Breast epithelium (tissue), 4 donors: ENCODE measurements at places on chromosomes 6 and 20. TPM values are rescaled to one million over a fixed set of nuclear protein-coding genes. Genes with fewer than 3 reads are reported as not detected.
A peak's percentile ranks its signal among the peaks of the same experiment; 100 is the strongest.

The LRRC73 gene
- 0.33 TPM for total RNA-seq

The SCRT2 gene
- not detected for total RNA-seq

DNA sequence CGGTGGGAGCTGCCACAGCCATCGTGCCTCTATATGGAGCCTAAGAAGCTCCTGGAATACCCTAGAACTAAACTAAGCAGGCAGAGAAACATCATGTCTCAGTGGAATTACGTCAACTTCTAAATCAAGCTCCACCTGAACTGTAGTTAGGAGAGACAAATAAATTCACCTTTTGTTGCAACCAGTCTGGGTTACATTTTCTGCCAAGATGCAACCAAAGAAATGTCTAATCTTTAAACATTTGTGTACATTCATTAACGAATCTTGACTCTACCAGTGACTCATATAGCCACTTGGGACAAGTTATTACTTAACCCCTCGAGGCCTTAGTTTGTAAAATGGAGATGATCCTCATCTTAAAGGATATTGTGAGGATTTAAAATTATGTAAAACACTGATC is 8.9 kb downstream of the PTPRK start:
- no peaks in the 10 kb centered on the region for H3K27me3 ChIP-seq
- no peak for DNase-seq
- H3K36me3 ChIP-seq = no peaks in the 10 kb centered on the region
- H3K4me3 ChIP-seq = no peak overlapping the region
- peaks cover 5% of the 10 kb centered on the region for H3K4me1 ChIP-seq

The BTN1A1 gene
- not detected for total RNA-seq

DNA sequence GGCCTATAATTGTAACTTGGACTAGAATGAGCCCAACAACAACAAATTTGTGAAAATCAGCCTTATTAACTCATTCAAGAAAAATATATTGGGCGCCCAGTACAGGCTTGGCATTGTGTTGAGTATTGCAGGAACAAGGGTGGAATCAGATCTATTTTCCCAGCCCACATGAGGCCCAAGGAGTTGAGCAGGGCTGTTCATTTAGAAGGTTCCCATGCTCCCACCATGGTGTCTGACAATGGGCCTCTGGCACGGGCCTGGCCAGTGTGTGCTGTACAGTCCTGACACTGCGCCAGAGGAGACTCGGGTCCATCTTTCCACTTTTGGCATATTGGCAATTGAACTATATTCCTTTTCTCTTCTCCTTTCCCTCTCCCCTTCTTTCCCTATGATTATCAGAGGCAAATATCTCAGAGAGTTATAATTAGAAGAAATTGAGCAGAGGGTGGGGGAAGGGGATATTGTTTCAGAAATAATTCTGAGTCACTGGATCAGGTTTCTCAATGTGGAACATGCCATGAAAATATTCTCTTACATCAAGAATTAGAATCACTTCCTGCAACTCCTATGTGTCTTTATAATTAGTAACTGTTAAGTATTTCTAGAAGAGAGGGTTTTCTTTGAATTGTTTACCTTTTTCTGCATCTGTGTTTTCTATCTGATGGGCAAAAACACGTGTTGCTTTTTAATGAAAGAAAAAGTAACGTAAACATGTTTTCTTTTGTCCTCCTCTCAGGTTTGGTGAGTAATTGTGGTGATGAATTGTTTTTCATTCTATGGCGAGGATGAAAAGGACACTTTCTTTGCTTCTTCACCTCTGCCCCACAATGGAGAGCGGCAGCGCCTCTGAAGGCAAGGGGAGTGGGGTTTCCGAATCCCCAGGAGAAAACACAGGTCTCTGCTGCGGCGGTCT is 209.4 kb downstream of the FOXA2 start:
- no peak for DNase-seq
- H3K36me3 ChIP-seq = no peaks in the 10 kb centered on the region
- no peaks in the 10 kb centered on the region for H3K4me1 ChIP-seq
- peaks cover 5% of the 10 kb centered on the region for H3K27me3 ChIP-seq
- no peak overlapping the region for H3K27ac ChIP-seq

GRCh38 chr20:3729811-3730540 is 2.5 kb upstream of the HSPA12B start:
- no peak for DNase-seq
- H3K36me3 ChIP-seq = no peaks in the 10 kb centered on the region
- no peak overlapping the region for H3K4me3 ChIP-seq
- H3K27me3 ChIP-seq = peaks cover 9% of the 10 kb centered on the region
- no peaks in the 10 kb centered on the region for H3K4me1 ChIP-seq

- peak overlapping the region; percentile 11 for H3K4me3 ChIP-seq
- peaks cover 8% of the 10 kb centered on the region for H3K4me1 ChIP-seq
- peak overlapping the region; percentile 15 for H3K27ac ChIP-seq
- H3K36me3 ChIP-seq = no peaks in the 10 kb centered on the region
Measured at GRCh38 chr6:47034926-47035325, 7.2 kb downstream of the ADGRF1 start.

GRCh38 chr6:16740097-16740496 is 21.2 kb downstream of the ATXN1 start:
- H3K4me1 ChIP-seq = no peaks in the 10 kb centered on the region
- no peak for DNase-seq
- H3K27ac ChIP-seq = peak overlapping the region; percentile 40
- H3K4me3 ChIP-seq = no peak overlapping the region

DNA sequence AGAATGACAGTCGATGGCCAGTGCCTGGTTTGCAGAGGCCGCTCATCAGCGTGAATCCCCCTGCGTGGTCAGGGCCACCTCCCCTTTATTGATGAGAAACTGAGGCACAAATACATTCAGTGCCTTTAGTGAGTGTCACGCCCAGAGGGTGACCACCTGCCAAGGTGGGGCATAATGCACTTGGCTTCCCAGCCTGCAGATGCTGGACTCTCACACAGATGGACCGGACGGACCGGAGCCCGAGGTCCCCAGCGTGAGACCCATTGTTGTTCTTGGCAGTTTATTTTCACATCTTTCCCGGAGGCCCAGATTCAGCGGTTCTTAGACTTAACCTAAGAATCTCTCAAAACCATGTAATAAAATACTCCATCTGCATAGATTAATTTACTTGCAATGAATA is 74.4 kb downstream of the YTHDF1 start:
- no peaks in the 10 kb centered on the region for H3K27me3 ChIP-seq
- no peak overlapping the region for H3K4me3 ChIP-seq
- H3K4me1 ChIP-seq = no peaks in the 10 kb centered on the region
- H3K36me3 ChIP-seq = no peaks in the 10 kb centered on the region

The MCHR2 gene
- total RNA-seq = not detected

DNA sequence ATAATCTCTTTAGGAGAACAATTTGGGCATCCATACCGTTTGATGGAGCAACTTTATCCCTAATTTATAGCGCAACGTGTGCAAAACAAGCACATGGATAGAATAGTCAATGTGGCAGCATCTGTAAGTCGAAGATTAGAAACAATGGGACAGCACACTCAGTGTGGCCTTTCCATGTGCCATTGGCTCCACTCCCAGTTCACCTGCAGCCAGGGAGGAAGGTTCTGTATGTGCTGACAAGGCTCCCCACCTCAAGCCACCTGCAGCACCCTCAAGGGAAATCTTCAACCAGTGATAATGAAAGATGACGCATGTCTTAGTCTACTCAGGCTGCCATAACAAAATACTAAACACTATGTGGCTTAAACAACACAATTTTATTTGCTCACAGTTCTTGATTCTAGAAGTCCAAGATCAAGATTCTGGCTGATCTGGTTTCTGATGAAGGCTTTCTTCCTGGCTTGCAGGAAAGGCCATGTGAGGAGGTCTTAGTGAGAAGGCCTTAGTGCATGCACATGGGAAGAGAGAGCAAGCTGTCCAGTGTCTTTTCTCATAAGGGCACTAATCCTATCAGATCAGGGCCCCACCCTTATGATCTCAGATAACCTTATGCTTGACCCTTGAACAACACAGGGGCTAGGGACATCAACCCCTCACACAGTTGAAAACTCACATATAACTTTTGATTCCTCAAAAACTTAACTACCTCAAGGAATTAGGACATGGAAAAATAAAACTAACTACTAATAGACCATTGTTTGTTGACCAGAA is 34.9 kb upstream of the SHLD1 start:
- H3K4me1 ChIP-seq = no peaks in the 10 kb centered on the region
- H3K27me3 ChIP-seq = no peaks in the 10 kb centered on the region
- H3K4me3 ChIP-seq = no peak overlapping the region

GRCh38 chr20:41463567-41463966 is 96.9 kb upstream of the EMILIN3 start:
- no peak for DNase-seq
- no peak overlapping the region for H3K27ac ChIP-seq
- H3K4me3 ChIP-seq = no peak overlapping the region
- H3K27me3 ChIP-seq = no peaks in the 10 kb centered on the region
- H3K4me1 ChIP-seq = no peaks in the 10 kb centered on the region

- no peaks in the 10 kb centered on the region for H3K4me1 ChIP-seq
- no peaks in the 10 kb centered on the region for H3K36me3 ChIP-seq
- no peak overlapping the region for H3K4me3 ChIP-seq
- H3K27me3 ChIP-seq = no peaks in the 10 kb centered on the region
- DNase-seq = no peak
Measured at GRCh38 chr6:159606786-159607185, 86.3 kb downstream of the SOD2 start.

DNA sequence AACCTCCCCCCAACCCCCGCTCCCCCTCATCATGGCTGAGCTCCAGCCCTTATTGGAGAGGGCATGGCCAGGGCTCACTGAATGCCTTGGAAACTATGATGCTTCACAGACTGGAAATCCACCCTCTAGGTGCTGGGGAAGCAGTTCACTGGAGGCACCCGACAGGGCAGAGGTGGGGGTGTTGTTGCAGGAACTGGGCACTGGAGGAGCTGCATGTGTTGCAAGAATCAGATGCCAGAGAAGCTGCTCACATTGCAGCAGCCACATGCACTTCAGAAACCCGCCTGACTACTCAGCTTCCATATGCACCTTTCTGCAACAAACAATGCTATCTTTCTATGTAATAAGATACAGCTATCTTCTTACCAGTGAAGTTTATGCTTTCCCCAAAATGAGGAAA is 7.9 kb upstream of the TBPL1 start:
- no peak for DNase-seq
- H3K4me1 ChIP-seq = no peaks in the 10 kb centered on the region
- H3K27me3 ChIP-seq = no peaks in the 10 kb centered on the region
- no peak overlapping the region for H3K27ac ChIP-seq

- no peak for DNase-seq
- no peak overlapping the region for H3K27ac ChIP-seq
- no peaks in the 10 kb centered on the region for H3K36me3 ChIP-seq
- no peak overlapping the region for H3K4me3 ChIP-seq
- H3K27me3 ChIP-seq = no peaks in the 10 kb centered on the region
Measured at GRCh38 chr6:14436592-14437132, 319.1 kb downstream of the CD83 start.

GRCh38 chr6:133749427-133749826 is 139.5 kb upstream of the TCF21 start:
- H3K4me1 ChIP-seq = no peaks in the 10 kb centered on the region
- H3K27me3 ChIP-seq = no peaks in the 10 kb centered on the region
- no peak overlapping the region for H3K27ac ChIP-seq
- no peak for DNase-seq
- H3K36me3 ChIP-seq = no peaks in the 10 kb centered on the region
- H3K4me3 ChIP-seq = no peak overlapping the region

- H3K36me3 ChIP-seq = no peaks in the 10 kb centered on the region
- H3K27ac ChIP-seq = no peak overlapping the region
- no peaks in the 10 kb centered on the region for H3K27me3 ChIP-seq
- H3K4me1 ChIP-seq = no peaks in the 10 kb centered on the region
- DNase-seq = no peak
Measured at GRCh38 chr6:12351672-12352071, 61.5 kb downstream of the EDN1 start.

- no peak overlapping the region for H3K27ac ChIP-seq
- no peak overlapping the region for H3K4me3 ChIP-seq
- H3K4me1 ChIP-seq = no peaks in the 10 kb centered on the region
- H3K36me3 ChIP-seq = no peaks in the 10 kb centered on the region
Measured at GRCh38 chr6:54390362-54390761, 82.1 kb downstream of the TINAG start.

DNA sequence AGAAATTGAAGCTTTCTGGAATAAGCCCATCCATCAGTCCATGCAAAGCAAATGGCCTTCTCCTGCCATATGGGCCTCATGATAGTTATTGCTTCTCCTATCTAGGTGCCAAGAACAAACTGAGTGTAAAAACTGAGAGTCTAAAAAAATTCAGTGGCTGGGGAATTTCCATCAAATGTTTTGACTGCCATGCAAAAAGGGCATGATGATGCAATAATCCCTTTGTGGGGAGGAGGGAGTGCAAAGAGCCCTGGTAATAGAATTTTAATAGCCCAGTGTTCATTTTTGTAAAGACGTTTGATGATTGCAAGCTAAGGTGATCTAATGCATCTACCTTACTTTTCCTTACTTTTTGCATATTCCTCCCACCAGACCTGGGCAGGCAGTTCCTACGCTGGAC is 683.7 kb downstream of the EPM2A start:
- no peak overlapping the region for H3K27ac ChIP-seq
- H3K27me3 ChIP-seq = no peaks in the 10 kb centered on the region
- no peaks in the 10 kb centered on the region for H3K4me1 ChIP-seq
- DNase-seq = no peak
- H3K36me3 ChIP-seq = no peaks in the 10 kb centered on the region

DNA sequence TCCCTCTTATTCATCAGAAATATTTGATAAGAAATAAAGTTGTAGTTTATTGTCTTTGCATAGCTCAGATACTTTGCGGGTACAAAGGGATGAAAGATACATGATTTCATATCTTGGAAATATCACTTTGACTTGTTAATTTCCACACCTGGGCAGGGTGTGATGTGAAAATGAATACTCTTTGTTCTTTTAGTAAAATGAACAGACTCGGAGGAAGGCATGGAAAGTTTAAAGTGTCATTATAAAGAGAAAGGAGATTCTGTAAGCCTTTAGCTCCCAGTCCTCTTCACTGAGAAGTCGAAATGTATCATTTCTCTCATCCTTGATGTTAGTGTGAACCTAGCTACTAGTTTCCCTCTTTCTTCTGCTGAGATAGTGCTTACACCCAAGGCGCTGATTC is 36.7 kb upstream of the AKIRIN2 start:
- no peaks in the 10 kb centered on the region for H3K4me1 ChIP-seq
- no peak overlapping the region for H3K27ac ChIP-seq
- DNase-seq = no peak
- H3K36me3 ChIP-seq = no peaks in the 10 kb centered on the region
- H3K27me3 ChIP-seq = no peaks in the 10 kb centered on the region
- no peak overlapping the region for H3K4me3 ChIP-seq

- H3K4me3 ChIP-seq = no peak overlapping the region
- H3K27ac ChIP-seq = no peak overlapping the region
- no peaks in the 10 kb centered on the region for H3K4me1 ChIP-seq
- DNase-seq = no peak
Measured at GRCh38 chr20:23111307-23111943, 25.3 kb upstream of the CD93 start.
